ENCODE measurements at places on chromosomes 4 and X.
A peak's percentile ranks its signal among the peaks of the same experiment; 100 is the strongest.

DNA sequence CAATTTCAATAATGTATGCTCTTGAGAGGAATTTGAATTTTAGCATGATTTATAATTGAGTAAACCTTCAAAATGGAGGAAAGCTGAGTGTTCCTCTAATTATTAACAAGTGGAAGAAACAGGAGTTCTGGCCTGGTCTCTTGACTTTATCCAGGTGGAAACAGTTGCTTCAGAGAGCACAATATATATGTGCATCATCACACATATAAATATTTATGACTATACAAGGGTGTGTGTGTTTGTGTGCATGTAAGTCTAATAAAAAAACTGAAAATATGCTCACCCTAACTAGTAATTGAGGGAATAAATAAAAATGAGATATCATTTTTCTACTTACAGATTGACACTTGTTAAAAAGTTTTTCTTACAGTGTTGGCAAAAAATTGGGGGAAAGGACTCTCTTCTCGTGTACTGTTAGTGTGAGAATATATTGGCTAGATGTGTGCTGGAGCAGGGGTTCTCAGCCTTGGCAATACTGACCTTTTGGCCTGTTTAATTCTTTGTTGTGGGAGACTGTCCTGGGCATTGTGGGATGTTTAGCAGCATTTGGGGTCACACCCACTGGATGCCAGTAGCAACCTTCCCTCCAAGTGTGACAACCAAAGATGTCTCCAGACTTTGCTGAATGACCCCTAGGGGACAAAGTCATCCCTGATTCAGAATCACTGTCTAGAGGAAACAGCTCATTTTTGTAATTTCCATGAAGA is 20.8 kb upstream of the HERC5 start:
- no peak for DNase-seq

DNA sequence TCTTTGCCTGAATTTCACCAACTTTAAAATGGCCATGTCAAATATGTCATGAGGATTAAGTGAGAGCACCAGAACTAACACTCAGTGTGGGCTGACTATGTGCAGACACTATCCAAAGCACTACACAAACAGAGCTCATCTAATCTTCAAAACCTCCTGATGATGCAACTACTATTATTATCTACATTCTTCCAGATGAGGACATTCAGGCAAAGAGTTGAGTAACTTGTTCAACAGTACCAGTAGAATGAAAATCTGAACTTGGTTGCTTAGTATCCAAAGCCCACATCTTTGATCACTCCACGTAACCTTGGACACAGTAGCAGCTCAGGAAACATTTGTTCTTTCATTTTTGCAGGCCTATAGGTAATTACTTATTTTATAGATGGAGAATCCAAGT is 90.1 kb downstream of the ATP8A1 start:
- DNase-seq: no peak

- no peak for DNase-seq
Measured at GRCh38 chr4:80407246-80407645, 71.7 kb downstream of the CFAP299 start.

DNA sequence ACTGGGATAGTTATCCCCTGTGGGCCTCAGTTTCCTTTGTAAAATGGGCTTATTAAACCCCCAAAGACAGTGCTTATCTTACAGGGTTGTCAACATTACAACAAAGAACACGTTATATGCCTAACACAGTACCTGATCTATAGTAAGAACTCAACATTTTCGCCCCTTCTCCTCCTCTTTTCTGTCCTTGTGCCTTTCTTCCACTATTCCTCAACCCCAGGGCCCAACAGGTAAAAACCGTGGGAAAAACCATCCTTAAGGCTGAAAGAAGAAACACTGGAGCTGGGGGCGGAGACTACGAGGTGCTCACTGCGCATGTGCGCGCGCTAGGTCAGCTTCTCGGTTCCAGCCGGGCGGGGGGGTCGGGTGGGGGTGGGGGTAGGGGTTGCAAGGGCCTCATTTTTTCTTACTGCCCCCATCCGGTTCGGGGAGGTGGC is 426 bp upstream of the XIAP start:
- DNase-seq: peak; percentile 74

DNA sequence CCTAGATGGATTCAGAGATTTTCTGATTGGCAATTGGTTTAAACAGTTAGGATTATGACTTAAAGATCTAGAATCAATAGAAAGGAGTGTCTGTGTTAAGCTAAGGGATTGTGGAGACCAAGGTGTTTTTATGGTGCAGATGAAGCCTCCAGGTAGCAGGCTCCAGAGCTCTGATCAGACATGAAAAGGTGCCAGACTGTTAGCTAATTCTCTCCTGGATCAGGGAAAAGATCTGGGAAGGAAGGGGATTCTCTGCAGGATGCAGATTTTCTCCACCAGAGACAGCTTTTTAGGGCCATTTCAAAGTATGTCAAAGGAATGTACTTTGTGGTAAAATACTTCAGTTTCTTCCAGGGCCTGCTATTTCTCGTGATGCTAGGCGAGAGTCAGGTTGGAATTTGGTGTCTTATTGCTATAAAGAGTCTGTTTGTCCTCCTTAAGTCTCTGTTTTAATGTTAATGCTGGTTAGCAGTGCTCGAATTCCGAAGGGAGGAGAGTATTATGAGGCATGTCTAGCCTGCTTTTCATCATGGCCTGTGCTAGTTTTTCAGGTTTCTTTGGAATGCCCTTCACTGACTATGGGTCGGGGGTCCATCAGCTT is 12.0 kb upstream of the GPR78 start:
- no peak for DNase-seq

GRCh38 chr4:90025248-90025647 is 101.9 kb upstream of the CCSER1 start:
- no peak for DNase-seq

DNA sequence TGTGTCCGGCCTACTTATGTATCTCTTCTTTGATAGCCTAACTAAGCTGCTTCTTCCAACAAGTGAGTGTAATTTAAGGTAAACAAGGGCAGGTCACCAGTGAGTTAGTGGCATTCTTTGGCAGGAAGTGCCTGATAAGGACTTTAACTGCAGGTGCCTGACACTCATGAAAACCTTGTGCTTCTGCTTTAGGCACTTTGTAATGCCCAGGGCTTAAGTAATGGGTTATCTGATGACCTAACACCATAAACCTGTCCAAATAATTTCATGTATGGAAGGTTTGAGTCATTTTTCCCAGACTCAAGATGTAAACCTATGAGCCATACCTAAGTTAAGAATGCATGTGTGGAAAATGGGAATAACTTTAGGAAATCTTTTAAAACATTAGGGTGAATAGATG is 43.0 kb downstream of the BCOR start:
- DNase-seq: no peak

DNA sequence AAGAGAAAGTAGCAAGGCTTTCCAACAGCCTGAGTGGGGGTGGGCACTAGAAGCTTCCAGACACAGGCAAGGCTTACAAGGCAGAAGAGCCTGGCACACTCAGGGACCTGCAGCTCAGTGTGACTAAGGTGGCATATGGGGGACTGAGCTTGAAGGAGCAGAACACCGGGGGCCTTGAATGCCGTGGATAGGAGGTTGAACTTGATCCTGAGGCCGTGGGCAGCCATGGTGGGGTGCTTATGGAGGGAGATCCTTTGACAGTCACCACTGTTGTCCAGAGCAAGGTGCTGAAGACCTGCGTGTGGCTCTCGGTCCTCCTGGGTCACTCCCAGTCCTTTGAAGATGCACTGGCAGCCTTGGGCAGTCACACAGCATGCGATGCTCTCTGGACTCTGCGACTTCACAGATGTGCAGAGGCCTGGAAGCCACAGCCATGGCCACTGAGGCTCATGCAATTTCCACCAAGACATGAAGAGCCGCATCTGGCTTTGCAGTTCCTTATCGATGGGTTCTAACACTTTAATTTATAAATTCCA is 18.3 kb downstream of the C4orf50 start:
- no peak for DNase-seq

DNA sequence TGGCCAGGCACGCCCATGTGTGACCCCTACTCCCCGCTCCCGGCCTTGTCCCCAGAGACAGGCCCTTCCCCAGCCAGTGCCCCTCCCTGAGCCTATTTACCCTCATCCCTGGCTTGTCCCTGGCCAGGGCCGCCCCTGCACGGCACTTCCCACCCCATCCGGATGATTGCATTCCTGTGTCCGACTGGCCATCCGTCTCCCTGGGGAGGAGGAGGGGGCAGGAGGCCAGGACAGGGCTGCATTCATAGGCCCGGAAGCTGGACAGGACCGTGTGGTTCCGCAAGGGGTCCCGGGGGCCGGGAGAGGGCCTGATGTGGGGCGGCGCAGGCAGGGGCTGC is 22.8 kb downstream of the CTBP1 start:
- no peak for DNase-seq

- no peak for DNase-seq
Measured at GRCh38 chr4:62279689-62280088, 1079.6 kb downstream of the ADGRL3 start.

GRCh38 chrX:115068896-115069295 is 51.5 kb upstream of the IL13RA2 start:
- DNase-seq: no peak

DNA sequence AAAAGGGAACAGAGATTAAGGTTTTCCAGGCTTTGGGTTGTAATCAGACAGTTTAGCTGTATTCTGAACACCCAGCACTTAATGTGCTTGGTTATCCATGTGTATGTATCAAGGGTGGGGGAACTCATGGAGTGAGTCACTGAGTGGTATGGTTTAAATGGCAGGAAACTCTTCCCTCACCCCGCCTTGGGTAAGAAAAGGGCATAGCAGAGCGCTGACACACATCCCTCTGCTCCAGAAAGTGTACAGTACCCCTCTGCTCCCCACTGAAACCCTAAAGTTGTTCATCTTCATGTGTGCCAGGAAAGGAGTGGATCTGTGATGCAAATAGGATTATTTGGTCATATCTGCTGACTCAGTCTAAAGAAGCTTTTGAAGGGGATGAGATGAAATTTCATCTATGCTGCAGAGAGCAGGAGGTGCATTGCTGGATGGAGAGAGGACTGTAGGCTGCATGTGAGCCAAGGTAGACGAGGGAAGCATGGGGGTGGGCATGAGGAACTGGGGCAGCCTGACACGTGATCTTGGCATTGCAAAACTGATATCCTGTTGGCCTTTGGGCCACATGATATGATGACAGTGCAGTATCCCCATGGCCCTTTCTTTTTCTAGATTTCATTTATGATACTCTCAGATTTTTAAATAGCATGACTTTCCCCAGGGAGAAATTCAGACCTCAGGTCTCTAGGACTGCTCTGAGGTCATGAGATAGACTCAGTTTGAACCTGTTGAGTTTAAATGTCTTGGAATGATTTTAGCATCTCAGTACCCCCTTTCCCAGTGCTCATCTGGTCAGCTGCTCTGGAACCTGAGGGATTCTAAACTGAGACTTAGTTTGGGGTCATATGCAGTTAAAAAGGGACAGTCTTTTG is 84.8 kb downstream of the TMEM164 start:
- DNase-seq: peak; percentile 1

- DNase-seq: peak; percentile 68
Measured at GRCh38 chr4:110631584-110632505, 9.0 kb upstream of the PITX2 start.

GRCh38 chrX:112270991-112271390 is 188.4 kb upstream of the TRPC5 start:
- no peak for DNase-seq

DNA sequence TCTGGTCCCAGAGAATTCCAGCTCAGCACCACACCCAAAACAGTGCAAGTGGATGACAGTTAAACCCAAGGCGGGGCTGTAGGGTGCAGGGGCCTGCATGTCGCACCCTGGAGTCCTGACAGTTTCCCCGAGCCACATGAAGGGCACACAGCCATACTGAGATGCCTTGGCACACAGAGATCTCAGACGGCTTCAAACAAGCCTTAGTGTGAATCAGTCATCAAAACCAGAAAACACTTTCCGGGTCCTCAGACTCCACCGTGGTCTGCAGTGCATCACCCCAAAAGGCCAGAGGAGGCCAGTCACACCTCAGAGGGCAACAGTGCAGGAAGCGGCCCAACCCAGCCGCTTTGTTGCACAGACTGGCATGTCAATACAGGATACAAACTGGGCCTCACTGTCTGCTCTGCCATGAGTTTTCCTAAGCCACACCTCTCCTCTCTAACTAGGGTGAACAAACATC is 64.6 kb upstream of the ENPP6 start:
- DNase-seq: peak; percentile 69

DNA sequence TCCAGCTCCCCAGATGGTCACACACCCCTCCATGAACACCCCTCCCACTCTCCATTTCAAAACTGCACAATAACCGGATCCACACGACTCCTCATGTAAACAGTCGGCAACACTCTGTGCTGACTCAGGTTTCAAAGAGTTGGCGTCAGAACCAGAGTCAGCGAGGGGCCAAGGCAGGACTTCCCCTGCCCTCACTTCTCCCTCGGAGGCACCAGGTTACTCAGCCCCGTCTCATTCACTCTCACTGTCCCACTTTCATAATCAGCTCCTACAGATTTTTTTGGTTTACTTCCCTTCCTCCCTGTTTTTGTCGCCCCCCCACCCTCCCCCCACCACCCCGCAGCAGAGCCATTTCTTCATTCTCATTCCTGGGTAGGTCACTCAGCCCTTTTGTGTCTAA is 2.7 kb upstream of the TIMP1 start:
- DNase-seq: peak; percentile 61

GRCh38 chrX:84248226-84248625 is 60.2 kb upstream of the RPS6KA6 start:
- DNase-seq: no peak

- DNase-seq: no peak
Measured at GRCh38 chr4:144449611-144450010, 196.3 kb upstream of the HHIP start.

GRCh38 chr4:137307806-137308205 is 224.5 kb downstream of the PCDH18 start:
- DNase-seq: no peak

GRCh38 chr4:184238072-184238745 is 20.5 kb upstream of the ENPP6 start:
- DNase-seq: no peak

DNA sequence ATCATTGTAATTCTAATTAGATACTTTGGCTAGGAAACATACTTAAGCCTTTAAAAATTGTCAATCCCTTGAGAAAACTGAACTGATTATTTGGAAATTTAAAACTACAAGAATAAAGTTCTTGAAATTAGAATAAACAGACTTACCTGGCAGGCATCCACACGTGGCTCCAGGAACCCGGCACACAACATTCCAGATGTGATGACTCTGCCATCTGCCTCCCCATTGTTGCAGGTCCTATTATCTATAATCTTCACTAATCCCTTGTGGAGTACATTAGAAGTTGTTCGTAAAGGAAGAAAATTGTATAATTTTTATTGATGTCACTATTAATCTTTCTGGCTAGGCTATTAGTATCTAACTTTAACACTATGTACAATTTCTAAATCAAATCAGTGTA is 16.2 kb upstream of the GNRHR start:
- no peak for DNase-seq

DNA sequence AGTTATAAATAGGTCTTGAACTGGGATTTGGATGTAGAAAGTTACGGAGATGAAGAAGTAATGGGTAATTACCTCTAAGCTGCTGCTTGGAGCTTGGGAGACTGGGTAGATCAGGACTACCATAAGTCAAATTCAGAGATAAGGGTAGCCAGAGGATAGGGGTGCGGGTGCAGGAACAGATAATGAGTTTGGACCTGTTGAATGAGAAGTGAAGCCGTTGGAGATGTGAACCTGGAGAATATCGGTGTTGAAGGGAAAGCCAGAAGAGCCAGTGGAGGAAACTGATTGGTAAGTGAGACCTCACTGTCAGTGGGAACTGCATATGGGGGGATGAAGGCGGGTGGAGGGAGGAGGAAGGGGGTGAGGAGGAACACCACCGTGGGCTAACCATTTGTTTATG is 618 bp upstream of the FOXO4 start:
- DNase-seq: no peak
